Midbrain (tissue), 1 donor: ENCODE measurements at places on chromosomes 7 and 10.

GRCh38 chr7:88147949-88148348, 71.9 kb downstream of the SRI start:
- DNase-seq: no peak

- no peak for DNase-seq
Observed at GRCh38 chr7:121874298-121874697, 1.3 kb downstream of the PTPRZ1 start.

- peak; percentile 96 for DNase-seq
Observed at GRCh38 chr7:75599244-75599781, 107.2 kb downstream of the SPDYE5 start.

DNA sequence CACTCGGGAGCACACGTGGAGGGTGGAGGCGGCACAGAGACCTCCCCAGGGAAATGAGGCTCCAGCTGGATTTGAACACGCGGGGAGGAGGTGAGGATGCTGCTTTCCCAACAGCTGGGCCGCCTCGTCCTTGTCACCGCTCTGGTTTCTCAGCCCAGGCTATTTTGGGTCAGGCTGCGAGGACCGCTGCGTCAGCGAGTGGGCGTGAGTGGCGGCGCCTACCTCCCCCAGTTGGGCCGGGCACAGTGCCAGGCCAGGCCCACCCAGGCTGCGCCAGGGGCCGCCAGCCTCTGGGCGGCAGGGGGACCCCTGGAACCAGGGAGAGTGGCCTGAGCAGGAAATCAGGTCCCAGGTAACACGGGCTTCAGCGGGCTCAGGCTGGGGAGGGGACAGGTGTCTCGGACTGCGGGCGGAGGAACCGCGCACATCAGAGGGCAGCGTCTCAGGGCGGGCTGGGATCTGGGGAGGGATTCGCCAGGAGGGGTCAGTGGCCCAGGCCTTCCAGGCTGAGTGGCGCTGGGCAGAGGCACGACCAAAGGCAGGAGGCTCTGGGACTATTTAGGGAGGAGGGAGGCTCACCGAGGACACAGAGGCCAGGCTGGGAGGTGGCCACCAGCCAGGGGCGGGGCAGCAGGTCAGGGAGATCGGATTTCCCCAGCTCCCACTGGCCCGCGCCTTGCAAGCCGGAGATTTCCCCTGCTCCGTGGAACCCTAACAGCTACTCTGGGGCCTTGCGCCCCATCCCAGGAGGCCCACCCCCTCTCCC, 125.2 kb upstream of the RET start:
- no peak for DNase-seq

DNA sequence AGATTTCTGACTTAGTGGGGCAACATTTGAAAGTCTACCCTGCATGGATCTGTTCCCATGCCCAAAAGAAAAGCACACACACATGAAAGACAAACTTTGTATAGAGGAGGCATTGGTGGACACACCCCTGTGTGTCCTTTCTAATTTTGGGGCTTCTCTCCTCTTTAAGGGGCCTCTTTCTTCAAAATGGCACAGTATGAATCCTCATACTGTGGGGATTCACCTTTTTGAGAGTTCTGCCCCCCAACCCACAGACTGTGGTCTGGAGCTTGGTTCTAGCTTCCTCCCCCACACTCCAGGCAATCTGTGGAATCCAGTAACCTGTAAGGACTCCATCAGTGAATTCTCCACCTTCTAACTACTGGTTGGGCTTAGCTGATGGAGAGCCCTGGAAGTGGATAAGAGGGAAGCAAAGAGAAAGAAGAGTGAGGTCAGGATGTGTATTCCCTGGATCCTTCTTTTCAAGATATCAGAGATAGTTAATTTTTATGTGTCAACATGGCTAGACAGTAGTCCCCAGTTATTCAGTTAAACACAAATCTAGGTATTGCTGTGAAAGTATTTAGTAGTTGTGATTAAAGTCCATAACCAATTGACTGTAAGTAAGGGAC, 32.4 kb upstream of the CDK6 start:
- no peak for DNase-seq

DNA sequence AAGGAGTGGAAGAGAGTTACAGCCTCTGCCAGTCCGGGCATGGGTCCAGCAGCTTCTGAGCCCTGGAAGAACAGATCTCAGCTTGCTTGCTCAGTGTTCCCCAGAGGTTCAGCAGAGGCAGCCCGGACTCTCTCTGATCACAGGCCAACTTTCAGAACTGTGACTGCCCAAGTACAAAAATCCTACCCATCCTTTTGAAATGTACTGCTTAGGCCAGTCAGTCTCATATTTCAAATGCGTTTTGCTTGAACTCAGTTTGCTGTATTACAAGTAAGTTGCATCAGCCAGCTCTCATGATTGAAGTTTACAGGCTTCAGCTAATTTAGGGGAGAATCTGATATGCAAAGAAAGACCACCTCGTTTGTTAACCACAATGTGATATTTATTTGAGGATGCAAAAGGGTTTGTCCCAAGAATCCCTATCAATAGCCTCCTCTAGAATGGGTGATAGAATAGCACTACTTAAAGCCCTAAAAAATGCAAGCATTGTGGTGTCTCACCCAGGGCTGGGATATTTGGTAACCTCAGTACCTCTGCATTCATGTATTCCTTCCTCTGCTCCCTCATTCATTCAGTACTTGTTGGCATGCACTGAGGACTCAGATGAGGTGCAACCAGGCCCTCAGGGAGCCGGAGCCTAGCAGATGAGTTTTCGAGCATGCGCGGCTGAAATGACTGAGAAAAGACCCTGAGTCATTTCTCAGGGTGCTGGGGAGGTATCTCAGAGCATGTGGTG, 7.0 kb downstream of the AIMP2 start:
- DNase-seq: peak; percentile 8

DNA sequence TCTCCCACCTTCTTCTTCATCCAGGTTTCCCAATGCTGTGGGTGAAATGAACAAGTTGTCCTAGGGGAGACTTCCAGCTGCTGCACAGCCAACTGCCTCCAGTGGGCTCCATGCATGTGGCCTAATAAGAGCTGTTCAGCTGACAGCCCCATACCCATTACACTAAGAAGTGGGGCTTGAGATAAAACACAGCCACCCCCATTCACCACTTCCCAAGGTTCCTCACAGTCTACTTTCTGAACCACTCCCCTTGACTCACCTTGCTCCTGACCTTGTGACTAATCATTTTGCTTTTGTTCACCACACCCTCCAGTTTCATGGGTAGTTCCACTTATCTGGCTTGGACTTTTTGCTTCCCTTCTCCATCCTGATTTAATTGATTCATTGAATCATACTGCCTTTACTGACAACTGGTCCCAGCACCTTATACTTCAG, 119.3 kb downstream of the CABCOCO1 start:
- DNase-seq: no peak

DNA sequence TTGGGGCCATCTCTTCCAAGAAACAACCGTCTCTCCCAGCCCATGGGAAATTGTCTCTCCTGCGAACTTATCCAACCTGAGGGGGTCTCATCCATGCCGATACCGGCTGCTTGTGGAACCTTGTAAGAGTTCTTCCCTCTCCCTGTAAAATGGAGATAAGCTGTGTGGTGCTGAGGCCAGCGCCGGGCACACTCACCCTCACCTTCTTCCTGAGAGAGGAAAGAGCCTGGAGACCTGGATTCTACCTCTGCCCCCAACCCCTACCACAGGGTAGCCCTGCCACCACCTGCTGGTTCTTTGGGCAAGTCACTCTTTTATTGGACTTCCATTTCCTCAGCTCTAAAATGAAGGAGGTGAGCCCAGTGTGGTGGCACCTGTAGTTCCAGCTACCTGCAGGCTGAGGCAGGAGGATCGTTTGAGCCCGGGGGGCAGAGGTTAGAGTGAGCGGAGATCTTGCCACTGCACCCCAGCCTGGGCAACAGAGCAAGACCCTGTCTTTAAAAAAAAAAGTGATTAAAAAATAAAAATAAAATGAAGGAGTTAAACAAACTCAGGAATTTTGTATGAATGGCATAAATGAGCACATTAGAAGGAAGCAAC, 38.4 kb upstream of the PSAP start:
- no peak for DNase-seq

DNA sequence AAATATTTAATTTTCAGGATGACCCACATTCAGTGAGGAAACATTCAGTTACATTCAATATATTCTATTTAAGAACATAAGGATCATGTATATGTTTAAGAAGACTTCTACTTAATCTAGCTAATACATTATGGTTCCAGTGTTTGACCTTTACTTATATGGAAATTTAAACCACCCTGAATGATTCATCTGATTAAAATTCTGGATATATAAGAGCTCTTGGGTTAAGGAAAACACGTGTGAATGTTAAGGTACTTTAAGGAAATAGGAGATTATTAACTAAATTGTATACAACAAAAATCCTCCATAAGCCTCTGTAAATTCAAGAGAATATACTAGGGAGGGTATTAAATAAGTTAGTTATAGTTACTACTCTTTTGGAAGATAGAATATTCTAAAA, 40.9 kb downstream of the HDAC9 start:
- DNase-seq: no peak

DNA sequence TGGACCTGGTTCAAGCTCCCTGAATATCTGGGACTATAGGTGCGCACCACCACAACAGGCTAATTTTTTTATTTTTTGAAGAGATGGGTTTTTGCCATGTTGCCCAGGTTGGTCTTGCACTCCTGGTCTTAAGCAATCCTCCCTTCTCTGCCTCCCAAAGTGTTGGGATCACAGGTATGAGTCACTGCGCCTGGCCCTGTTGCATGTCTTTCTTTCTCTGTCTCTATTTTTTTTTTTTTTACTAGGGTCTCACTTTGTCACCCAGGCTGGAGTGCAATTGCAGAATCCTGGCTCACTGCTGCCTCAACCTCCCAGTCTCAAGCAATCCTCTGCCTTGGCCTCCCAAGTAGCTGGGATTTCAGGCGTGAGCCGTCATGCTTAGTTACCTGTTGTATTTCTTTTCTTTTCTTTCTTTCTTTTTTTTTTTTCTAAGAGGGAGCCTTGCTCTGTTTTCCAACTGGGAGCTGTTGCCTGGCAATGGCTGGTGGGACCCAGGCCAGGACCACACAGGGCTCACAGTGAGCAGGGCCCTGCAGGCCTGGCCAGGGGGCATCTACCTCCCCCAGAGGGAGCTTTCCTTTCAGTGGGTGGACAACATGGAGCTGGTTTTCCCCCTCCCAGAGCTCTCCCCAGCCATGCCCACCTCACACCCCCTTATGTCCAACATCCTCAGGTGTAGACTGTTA, 6.0 kb downstream of the MYL7 start:
- peak; percentile 32 for DNase-seq

GRCh38 chr10:47354165-47354564, 6.0 kb downstream of the RBP3 start:
- no peak for DNase-seq

- no peak for DNase-seq
Observed at GRCh38 chr10:126153711-126154628, 234.3 kb downstream of the ADAM12 start.

GRCh38 chr10:17651896-17652295, 7.9 kb downstream of the STAM start:
- no peak for DNase-seq

DNA sequence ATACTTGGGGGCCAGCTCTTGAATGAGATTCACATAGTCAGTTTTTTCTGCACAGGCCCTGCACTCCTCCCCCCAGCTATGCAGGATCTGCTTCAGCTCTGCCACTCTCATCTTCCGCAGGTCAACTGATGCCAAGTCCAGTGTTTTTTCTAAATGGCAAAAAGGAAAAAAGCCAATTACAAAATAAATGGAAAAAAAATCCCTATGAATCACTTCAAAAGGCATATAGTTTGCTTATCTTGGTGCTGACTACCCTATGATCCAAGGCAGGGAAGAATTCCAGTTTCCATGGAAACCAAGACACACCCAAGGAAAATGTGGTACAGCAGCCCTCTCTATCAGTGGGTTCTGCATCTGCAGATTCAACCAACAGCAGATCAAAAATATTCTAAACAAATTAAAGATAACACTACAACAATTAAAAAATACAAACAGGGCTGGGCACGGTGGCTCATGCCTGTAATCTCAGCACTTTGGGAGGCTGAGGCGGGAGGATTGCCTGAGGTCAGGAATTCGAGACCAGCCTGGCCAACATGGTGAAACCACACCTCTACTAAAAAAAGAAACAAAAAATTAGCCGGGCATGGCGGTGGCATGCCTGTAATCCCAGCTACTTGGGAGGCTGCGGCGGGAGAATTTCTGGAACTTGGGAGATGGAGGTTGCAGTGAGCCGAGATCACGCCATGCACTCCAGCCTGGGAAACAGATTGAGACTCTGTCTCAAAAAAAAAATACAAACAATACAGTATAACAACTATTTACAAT, 17.6 kb downstream of the CDNF start:
- DNase-seq: no peak

DNA sequence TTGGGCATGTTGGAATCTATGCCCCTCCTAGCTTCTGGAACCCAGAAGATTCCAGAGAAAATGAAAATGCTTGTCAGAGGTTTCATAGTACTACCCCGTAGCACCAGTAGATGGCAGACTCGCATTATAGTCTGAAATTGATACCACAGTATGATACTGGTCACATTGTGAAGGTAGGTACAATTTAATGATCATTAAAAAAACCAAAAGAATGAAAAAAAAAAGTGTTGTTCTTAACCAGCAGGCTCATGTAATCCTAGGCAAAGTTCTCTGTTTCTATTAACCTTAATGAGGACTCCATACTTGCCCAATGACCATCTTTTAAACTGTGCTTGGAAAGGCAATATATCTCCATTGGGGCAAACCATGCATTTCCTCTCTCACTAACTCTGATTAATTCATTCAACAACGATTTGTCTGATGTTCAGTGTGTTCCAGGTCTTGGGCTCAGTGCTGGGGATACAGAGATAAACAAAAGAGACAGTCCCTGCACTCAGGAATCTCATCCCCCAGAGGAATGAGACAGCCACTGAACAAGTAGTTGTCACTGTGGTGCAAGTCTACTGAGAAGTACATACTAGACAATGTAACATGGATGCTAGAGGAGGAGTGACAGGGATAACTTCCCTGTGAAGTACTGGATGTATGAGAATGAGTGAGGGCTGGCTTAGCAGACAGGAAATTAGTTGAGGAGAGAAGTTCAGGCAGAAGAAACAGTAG, 223.5 kb upstream of the PHYHIPL start:
- DNase-seq: peak; percentile 71

GRCh38 chr7:44213877-44214388, 13.2 kb downstream of the YKT6 start:
- DNase-seq: no peak

DNA sequence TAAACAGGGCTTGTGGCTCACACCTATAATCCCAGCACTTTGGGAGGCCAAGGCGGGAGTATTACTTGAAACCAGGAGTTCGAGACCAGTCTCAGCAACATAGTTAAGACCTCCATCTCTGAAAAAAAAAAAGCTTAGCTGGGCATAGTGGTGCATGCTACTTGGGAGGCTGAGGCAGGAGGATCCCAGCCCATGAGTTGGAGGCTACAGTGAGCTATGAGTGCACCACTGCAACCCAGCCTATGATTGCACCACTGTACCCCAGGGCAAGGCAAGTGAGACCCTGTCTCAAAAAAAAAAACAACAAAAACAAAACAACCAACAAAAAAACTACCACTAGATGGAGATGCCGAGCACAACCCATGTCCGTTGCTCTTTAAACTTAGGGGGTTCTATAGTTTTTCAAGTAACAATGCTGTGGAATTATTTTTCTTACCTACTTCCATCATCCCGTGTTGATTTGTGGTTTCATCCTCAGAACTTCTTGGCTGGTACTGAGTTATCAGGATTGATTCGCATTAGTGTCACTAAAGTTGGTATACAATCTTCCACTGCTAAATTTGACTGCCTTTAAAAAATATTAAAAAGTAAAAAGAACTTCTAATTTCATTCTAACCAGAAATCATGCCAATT, 12.2 kb upstream of the REPIN1 start:
- peak; percentile 16 for DNase-seq
